GM06990 (cell line): ENCODE measurements at places on chromosomes 11 and 22.

- DNase-seq: peak; percentile 32
Measured at GRCh38 chr11:6319704-6320410, 444 bp downstream of the CAVIN3 start.

GRCh38 chr11:59207988-59208451, 4.7 kb downstream of the MPEG1 start:
- peak; percentile 57 for DNase-seq

DNA sequence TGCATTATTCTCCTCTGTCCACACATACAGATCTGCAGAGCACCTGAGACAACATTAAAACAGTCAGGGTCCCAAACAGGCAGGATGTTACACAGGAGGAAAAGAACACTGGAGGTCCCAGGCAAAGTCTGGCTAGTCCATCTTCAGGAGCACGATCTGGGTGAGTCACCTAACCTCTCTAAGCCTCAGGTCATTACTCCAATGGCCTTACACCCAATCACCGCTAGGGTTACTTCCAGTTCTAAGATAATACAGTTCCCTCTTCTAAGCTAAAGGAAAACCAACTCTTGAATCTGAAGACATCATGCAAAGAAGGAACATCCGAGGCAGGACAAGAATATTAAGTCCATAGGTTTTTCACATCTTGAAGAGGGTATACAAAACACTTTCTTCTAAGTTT, 24.5 kb downstream of the ASCC2 start:
- no peak for DNase-seq

GRCh38 chr11:71156301-71156700, 96.1 kb downstream of the SHANK2 start:
- no peak for DNase-seq

GRCh38 chr22:43098356-43098755, 9.2 kb upstream of the TTLL1 start:
- DNase-seq: no peak

DNA sequence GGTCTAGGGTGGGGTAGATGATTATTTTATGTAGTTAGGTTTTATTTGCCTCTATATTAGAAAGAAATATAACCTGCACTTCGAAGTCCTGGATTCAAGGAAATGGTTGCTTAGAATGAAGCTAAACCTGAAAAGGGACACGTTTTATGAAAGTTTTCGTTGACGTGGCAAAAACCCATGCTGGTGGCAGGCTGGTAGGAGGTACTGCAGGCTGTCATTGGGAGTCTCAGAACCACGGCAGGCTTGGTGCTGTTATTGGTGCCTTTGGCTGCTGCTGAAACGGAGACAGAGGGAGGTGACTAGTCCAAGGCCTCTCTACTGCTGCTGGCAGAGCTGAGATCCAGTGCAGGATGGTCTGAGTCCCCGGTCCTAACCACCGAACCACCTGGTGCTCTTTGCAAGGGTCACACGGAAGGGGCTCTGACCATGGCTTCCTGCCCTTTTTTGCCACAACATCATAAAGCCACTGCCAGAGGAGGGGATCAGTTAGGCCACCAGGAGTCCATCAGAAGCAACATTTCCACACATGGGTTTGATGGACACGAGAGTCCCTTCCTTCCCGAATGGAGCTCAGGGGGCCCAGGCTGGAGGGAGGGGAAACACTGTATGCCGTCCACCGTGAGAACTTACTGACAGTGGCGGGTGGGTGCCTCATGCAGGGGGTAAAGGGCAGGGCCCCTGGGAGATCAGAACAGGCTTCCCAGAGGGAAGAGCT, 13.4 kb downstream of the CSF2RB start:
- no peak for DNase-seq

DNA sequence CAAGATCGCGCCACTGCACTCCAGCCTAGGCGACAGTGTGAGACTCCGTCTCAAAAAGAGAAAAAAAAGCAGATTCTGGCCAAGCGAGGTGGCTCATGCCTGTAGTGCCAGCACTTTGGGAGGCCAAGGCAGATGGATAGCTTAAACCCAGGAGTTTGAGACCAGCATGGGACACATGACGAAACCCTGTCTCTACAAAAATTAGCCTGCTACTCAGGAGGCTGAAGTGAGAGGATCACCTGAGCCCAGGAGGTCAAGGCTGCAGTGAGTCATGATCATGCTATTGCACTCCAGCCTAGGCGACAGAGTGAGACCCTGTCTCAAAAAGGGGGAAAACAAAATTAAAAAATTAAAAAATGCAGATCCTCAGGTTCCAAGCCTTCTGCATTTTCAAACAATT, 14.0 kb downstream of the PGAP2 start:
- DNase-seq: no peak

DNA sequence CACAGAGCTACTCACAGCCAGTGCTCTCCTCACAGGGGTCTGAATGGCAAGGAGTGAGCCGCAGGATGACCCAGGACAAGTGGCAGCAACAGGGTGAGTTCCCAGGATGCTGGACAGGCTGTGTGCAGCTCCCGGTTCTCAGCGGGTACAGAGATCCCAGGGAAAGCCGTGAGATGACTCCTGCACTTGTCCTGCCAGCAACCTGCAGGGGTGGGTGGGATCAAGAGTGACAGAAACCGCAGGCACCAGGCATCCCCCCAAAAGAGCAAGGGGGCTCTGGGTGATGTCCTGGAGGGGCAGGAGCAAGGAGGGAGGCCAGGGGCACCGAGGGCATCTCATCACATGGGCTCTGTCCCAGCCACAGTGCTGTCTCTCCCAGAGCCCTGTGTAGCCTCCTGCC, 15.9 kb upstream of the PRODH start:
- DNase-seq: no peak

GRCh38 chr22:47553436-47553835, 791.0 kb downstream of the TBC1D22A start:
- DNase-seq: no peak

DNA sequence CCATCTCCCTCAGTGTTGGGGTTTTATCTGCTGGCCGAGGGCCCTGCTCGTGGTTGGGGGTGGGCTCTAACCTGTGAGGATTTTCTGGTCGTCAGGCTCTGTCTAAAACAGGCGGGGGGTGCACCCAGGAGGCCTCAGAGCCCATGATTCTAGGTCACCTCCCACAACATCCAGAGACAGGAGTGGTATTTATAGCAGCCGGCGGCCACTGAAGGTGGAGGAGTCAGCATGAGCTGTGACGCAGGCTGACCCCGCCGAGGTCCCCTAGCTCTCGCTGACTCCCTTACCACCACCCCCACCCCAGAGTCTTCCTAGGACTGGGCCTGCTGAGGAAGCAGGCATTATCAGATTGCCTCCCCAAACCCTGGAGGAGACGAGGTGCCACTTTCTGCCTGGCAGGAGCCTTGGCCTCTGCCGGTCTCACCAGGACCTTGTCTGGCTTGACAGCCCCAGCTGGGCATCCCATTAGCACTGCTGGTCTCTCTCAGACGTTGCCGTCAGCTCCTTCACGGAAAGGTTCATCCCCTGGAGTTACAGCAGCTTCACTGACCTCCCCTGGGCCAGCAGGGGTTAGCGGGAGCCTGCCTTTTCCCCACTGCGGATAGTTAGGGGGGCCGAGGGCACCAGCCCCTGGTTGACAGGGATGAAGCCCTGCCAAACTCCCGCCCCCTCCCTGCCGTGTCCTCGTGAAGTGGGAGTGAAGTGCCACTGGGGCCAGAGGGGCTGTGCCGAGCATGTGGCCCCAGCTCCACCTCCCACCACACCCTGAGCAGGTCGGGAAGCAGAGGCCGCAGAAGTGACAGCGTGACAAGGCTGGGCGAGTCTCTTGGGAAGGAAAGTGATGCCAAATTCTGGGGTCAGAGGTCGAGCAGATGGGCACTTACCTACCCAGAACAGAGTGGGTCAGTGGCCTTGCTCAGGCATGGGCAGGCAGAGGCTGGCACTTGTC, 26.5 kb downstream of the DAGLA start:
- no peak for DNase-seq

DNA sequence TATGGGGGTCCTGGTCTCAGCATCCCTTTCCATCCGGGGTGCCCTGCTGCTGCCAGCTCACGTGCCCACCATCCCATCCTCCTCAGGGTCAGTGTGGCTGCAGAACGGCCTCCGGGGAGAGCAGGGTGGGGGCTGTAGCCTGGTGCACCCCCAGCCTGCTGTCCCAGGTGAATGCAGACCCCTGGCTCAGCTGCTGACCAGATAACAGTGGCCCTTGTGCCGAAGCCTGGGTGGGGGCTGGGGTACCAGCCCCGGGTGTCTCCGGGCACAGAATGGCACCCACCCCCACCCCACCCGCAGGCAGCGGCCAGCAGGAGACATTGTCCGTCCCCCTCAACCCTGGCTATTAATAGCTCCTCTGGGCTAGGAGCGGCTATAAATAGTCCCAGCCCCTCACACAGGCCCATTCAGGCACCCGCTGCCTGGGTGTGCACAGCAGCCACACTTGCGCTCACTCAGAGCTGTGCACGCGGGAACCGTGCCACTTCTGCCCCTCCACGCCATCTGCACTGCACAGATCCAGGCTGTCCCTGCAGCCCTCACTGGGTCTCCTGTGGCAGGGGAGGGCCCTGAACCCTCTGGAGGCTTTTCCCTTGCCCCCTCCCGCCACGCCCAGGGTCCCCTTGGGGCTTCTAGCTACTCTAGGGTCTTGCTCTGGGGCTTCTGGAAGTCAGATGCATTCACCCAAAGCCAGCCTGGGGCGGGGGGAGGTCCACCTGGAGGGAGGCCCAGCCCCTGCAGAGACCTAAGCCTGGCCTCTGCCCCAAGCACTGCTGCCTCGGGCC, 18.7 kb downstream of the CRELD2 start:
- no peak for DNase-seq

DNA sequence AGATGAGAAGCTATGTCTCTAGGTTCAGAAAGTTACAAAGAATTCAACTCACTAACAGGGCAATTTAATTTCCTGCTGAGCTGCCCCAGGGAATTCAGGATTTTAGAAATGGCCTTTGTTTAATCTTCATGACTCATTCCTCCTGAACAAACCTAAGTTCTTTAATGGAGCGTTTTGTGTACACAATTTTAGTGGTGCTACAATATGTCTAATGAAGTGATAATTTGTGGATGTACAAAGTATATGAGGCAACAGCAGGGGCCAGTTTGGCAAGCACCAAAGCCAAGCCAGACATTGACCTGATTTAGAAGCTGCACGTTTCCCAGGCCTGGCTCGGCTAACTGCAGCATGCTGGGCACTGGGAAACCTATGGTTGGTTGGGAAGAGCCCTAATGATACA, 34.4 kb upstream of the HEPHL1 start:
- DNase-seq: no peak

- no peak for DNase-seq
Measured at GRCh38 chr22:29994027-29994715, 86.1 kb upstream of the HORMAD2 start.

GRCh38 chr22:46373921-46374662, 38.6 kb downstream of the TRMU start:
- no peak for DNase-seq

DNA sequence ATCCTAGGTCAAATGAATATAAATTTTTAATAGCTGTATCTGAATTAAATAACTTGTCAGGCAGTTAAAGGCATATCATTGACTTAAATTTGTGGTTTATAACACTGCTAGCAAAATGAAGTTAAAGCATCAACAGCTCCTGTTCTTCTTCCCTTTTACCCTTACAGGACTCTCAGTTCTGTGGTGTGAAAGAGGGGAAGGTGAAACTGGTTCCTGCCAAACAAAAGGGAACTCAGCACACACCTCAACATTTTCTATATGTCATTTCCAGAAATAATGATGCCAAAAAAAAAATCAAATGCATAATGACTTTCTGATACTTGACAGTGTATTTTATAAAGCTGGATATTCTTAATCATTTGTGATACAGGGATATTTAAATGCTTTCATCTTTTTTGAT, 21.2 kb downstream of the ARL14EP start:
- peak; percentile 41 for DNase-seq

- no peak for DNase-seq
Measured at GRCh38 chr11:90845126-90845525, 622.3 kb upstream of the CHORDC1 start.

GRCh38 chr22:50470491-50470890, 4.3 kb downstream of the SBF1 start:
- DNase-seq: peak; percentile 68

DNA sequence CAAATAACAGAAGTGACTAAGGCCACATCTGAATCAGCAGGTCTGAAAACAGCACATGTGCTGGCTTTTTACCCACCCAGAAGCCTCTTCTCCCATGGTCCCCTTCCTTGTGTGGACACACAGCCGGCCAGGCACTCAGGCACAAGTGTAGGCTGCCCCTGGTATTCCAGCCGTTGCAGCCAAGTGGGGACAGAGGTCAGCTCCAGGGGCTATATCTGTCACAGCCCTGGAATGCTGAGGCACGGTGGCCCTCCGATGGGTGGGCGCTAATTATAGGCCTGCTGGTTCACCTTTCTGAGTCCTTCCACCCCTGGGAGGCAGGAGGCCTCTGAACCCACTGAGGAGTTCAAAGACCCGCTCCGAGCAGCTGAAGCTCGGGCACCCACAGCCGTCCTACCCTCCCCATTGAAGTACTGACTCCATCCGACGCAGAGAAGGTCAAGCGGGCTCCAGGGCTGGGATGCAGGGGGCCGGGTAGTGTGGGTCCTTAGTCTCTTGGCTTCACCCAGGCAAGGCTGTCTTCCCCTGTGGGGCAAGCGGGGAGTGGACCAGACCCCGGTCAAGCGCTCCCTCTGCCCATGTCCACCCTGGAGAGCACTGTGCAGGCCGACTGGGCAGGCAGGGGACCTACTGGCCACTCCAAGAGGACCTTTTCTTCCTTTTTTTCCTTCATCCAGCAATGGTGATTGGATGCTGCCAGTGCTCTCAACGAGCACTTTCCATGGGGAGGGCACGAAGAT, 14.3 kb downstream of the FGF3 start:
- no peak for DNase-seq

GRCh38 chr11:80616070-80616800, 1175.4 kb upstream of the TENM4 start:
- no peak for DNase-seq

DNA sequence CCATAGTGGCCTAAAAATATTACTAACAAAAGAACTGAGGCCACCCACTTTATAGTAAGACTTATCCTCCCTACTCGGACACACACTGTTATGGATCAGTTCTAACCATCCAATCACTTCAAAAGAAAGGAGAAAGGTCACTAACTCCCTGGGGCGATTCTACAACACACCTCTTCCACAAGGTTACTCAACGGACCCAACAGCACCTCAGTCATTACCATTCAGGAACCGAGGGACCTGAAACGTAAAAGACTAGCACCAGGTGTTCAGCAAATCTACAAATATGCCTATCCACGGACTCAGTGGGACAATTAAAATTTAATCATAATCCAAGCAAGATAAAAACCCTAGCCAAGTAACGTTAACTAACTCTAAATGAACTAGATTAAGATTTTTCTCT, 1.6 kb downstream of the HNRNPUL2 start:
- DNase-seq: no peak

- no peak for DNase-seq
Measured at GRCh38 chr11:63639199-63639832, 25.1 kb upstream of the PLAAT3 start.

DNA sequence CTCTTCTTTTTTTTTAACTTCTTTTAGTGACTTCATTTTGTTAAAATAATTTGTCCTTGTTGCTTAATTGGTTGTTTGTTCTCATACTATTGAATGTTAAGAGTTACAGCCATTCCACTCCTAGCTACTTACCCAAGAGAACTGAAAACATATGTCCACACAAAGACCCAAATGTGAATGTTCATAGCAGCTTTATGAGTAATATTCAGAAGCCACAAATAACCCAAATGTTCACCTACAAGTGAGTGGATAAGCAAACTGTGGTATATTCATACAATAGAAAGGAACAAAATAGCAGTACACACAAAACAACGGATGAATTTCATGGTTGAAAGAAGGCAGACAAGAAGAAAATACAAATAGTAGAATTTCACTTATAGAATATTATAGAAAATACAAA, 1.4 kb upstream of the OR4D11 start:
- peak; percentile 4 for DNase-seq
